Osteoblast (primary cell): ENCODE measurements at places on chromosomes 12 and 14. TPM values are rescaled to one million over a fixed set of nuclear protein-coding genes. Genes with fewer than 3 reads are reported as not detected.
A peak's percentile ranks its signal among the peaks of the same experiment; 100 is the strongest.

DNA sequence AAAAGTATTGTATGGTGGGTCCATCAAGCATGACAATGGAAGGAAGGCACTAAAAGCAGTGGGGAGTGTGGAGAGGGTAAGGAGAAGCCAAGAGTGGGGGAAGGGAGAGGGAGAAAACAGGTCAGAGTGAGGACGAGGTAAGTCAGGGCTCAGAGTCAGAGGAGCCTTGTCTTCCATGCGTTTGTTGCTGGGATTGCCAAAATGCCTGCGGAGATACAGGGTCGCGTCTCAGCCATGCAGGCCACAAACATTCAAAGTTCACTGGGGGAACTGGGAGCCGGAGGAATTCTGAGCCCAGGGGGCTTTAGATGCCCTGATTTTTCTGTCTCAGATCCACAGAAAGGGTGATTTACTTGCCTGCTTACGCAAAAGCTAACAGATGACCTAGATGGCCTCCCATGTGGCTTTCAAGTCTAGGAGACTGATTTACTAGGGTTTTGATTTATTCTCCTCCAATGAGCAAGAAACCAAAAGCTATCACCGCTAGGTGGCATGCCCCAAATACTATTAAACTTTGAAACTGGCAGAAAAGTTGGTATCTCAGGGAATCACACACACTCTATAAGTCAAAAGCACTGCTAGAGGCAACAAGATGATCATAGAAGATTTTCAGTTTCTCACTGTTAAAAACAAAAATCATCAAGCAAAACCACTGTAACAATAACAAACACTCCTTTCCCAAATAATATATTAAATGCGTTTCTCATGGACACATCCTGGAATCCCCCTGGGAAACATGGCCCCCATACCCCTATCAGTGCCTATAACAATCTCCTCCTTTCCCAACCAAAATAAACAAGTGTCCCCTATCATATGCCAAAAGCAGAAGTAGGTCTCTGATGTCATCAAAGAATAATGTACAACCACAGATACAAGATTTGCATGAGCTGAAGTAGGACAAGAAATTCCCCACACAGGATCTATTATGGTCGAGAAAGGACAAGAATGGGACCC, 26.6 kb upstream of the MDM1 start:
- H3K4me3 ChIP-seq = no peak overlapping the region
- H3K27me3 ChIP-seq = no peaks in the 10 kb centered on the region
- peak overlapping the region; percentile 4 for H3K27ac ChIP-seq
- peaks cover 11% of the 10 kb centered on the region for H3K4me1 ChIP-seq
- no peaks in the 10 kb centered on the region for H3K36me3 ChIP-seq

DNA sequence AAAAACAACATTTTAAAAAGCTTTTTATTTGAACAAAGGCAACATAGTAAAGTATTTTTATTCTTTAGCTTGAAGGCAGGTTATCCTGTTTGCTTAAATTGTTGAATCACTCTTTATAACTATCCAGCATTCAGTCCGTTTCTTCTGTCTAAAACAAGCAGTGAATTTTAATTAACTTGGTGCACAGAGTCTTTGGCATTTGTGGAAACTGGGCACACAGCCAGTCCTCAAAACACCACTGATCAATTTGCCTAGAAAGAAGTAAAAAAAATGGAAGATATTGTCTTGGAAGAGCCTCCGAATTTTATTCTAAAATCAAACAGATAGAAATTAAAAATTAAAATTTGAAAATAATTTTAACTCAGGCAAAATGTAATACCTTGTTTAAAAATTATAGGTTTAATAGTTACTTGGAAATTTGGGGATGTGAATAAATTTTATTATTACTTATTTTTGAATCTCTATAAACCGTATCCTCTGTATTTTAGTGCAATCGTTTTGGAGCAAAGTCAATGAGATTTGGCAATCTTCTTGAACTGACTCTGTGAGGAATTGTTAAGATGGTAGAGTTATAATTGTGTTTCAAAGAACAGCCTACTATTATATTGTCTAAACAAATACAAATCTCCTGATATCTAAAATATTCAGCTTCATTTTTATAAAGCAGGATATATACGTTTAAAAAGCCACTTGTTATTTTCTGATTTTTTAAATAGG, 927.0 kb downstream of the SLC16A7 start:
- H3K27me3 ChIP-seq = no peaks in the 10 kb centered on the region
- no peak for DNase-seq
- no peaks in the 10 kb centered on the region for H3K4me1 ChIP-seq

DNA sequence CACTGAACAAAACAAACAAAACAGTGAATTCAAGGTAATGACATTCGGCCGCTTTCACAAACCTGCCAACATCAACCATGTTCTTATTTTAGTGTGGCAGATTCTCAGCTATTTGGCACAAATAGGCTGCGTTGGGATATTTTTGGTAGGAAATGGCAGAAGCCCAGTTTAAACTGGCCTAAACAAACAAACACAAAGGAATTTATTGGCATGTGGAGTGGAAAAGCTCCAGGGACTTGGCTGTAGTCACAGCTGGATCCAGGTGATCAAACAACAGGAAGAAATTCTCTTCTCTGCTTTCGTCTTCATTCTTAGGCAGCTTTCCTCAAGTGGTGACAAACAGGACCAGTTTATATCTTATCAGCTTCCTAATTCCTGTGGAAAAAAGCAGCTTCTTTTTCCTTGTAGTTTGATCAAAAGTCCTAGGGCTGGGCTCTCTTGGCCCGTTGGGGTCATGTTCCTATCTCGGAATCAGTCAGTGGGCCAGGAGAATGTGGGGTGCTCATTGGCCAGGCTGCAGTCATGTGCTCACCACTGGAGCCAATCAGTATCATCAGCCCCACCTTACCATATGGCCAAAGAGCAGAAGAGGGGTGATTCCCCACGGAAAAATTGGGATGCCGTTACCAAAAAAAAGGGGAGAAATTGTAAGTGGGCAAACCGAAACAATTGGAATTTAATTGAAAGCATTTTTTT, 22.6 kb downstream of the C12orf75 start:
- DNase-seq = no peak
- no peaks in the 10 kb centered on the region for H3K27me3 ChIP-seq
- peaks cover 3% of the 10 kb centered on the region for H3K36me3 ChIP-seq
- H3K4me3 ChIP-seq = no peak overlapping the region
- H3K4me1 ChIP-seq = peaks cover 45% of the 10 kb centered on the region
- peak overlapping the region; percentile 2 for H3K27ac ChIP-seq

Gene TROAP
- 2.5 and 3.5 TPM in 2 replicates for total RNA-seq

Gene ARHGDIB
- 1.5 and 7.2 TPM in 2 replicates for total RNA-seq

Gene POTEG
- total RNA-seq = 0.29 and 0.36 TPM in 2 replicates

- H3K4me1 ChIP-seq = peaks cover 3% of the 10 kb centered on the region
- H3K4me3 ChIP-seq = no peak overlapping the region
- no peaks in the 10 kb centered on the region for H3K36me3 ChIP-seq
- H3K27me3 ChIP-seq = no peaks in the 10 kb centered on the region
- H3K27ac ChIP-seq = no peak overlapping the region
Observed at GRCh38 chr12:2646341-2646740, 148.4 kb upstream of the FKBP4 start.

Gene AQP2
- not detected in 2 replicates for total RNA-seq

DNA sequence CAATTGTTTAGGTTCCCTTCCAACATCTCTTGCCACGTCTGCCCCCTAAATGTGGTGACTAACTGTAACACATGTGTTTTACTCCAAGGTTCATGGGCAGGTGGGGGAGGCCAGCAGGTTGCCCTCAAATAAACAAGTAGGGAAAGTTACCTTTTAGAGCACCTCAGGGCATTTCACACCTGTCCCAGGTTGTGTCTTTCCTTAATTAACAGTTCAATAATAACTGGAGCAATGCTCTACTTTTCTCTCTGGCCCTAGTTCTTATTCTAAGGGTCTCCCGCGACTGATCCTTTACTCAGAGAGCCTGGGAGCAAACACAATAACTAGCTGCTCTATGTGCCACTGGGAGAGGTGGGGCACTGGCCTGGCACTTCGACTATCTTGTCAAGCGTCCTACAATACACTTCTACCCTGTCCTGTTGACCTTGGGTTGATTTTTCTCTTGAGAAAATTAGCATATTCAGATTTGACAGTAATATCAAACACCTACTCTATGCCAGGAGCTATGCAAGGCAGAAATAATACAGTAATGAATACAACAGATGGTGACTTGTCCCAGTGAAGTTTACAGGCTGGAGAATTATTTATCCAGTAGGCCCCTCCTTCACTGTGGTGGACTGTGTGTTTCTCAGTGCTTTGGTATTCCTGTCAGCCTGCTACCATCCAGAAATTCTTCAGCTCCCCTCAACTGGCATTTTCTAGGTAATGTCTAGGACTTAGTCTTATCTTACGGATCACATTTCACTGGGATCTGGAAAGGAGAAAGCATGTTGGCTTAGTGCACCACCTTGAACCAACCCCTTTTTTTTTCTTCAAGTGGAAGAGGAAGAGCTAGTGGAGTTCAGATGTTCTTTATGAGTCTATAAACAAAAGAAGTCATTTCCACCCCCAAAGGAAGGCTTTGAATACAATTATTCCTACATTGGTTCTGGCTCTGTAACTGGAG, 202.6 kb downstream of the CRADD start:
- no peaks in the 10 kb centered on the region for H3K36me3 ChIP-seq
- H3K4me1 ChIP-seq = peaks cover 42% of the 10 kb centered on the region
- H3K27me3 ChIP-seq = no peaks in the 10 kb centered on the region

GRCh38 chr12:105279460-105280056, 43.6 kb upstream of the APPL2 start:
- H3K4me1 ChIP-seq = peaks cover 3% of the 10 kb centered on the region
- H3K4me3 ChIP-seq = no peak overlapping the region
- no peak for DNase-seq
- no peak overlapping the region for H3K27ac ChIP-seq

Gene GPATCH2L
- total RNA-seq = 43.8 and 48.3 TPM in 2 replicates

- no peak overlapping the region for H3K4me3 ChIP-seq
- no peaks in the 10 kb centered on the region for H3K4me1 ChIP-seq
- H3K27ac ChIP-seq = no peak overlapping the region
- H3K27me3 ChIP-seq = no peaks in the 10 kb centered on the region
- no peak for DNase-seq
- no peaks in the 10 kb centered on the region for H3K36me3 ChIP-seq
Observed at GRCh38 chr12:28184375-28184774, 5.9 kb upstream of the CCDC91 start.

DNA sequence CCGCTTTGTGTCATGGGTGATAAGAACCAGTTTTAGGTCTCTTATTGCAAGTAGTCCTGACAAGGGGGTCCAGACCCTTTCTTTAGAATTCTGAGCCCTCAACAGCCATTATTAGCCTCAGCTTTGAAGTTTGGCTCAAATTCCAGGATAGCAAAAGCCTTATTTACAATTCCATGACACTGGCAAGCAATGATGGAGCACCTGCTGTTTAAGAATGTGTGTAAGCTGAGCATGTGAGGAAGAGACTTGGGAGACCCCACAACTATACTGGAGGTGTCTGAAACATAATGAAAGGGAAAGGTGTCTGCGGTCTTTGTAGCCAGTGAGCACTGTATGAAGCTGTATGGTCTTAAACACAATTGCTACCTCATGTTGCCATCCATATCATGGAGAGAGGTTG, 119.8 kb downstream of the TBX5 start:
- no peak for DNase-seq
- no peaks in the 10 kb centered on the region for H3K27me3 ChIP-seq
- H3K36me3 ChIP-seq = no peaks in the 10 kb centered on the region
- H3K4me1 ChIP-seq = no peaks in the 10 kb centered on the region

DNA sequence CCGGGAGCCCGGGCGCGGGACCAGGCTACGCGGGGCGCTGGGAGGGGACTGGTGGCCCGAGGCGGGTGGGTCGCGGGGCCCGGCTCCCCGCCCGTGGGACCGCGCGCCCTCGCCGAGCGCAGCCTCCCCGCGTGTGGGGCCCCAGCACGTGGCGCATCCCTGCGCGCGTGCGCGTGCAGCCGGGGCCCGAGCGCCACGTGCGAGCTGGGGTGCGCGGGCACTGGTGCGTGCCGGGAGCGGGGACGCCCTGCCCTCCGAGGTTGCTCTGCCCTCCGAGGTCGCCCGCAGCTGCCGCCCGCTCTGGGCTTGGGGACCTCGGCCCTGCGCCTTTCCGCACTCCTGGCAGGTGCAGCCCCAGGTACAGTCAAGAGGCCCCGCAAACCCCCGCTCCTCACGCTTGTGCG, 365 bp upstream of the CCDC88C start:
- H3K4me3 ChIP-seq = peak overlapping the region; percentile 61
- peak; percentile 83 for DNase-seq
- H3K4me1 ChIP-seq = peaks cover 7% of the 10 kb centered on the region
- H3K27me3 ChIP-seq = peaks cover 47% of the 10 kb centered on the region
- no peaks in the 10 kb centered on the region for H3K36me3 ChIP-seq

GRCh38 chr12:48183876-48184548, 568 bp downstream of the CCDC184 start:
- DNase-seq = no peak
- H3K36me3 ChIP-seq = no peaks in the 10 kb centered on the region
- H3K4me3 ChIP-seq = peak overlapping the region; percentile 78
- H3K27me3 ChIP-seq = peaks cover 45% of the 10 kb centered on the region
- H3K4me1 ChIP-seq = peaks cover 10% of the 10 kb centered on the region
- H3K27ac ChIP-seq = no peak overlapping the region
